Spinal cord (tissue), 10 donors: ENCODE measurements at places on chromosomes 2 and 18.

DNA sequence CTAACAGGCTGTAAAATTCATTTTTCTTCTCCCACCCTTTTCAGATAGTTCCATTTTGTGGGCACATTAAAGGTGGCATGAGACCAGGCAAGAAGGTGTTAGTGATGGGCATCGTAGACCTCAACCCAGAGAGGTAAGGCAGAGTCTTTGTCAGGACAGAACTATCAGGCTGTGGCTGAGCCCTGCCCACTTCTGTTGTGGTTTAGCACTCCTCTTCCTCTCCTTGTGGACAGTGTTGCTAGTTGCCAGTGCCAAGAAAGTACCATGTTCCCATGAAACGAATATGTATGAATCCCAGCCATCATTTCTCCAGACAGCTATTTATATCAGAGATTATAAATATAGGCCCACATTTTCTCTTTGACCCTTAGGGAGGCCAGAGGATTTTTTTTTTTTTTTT, 1.6 kb downstream of the LGALSL start:
- no peak for DNase-seq

DNA sequence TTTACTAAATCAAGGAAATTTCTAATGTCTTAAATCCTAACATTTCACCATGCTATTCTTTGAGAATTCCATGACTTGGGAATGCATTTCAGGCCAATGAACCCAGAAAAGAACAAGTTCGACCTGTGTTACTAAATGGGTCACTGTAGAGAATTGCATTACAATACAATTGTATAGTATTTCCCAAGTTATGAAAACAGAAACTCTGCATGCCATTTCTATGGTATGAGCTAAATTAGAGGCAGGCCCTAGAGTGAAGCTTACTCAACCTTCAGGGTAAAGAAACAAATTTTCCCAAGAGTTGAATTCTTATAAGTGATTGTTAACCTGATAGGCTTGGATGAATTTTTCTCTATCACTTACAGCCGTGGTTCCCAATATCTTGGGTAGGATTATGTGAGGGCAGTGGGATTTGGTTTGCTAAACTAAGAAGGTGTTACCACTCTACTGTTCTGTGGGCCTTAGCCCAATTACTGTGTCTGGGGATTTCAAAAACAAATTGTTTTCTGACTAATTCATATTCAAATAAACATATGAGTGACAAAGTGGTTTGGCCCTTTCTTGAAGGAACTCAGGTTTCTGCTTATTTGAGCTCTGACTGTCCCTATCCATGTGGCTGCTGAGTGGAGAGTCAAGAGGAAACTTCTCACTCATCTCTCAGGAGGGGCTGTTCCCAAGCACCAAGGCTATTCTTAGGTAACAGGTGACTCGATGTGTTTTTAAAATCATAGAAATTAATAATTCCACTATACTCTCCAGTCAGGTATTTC, 11.2 kb upstream of the SERPINB7 start:
- no peak for DNase-seq

- no peak for DNase-seq
These were observed 27.0 kb downstream of the SKA1 start for GRCh38 chr18:50401888-50402287.

DNA sequence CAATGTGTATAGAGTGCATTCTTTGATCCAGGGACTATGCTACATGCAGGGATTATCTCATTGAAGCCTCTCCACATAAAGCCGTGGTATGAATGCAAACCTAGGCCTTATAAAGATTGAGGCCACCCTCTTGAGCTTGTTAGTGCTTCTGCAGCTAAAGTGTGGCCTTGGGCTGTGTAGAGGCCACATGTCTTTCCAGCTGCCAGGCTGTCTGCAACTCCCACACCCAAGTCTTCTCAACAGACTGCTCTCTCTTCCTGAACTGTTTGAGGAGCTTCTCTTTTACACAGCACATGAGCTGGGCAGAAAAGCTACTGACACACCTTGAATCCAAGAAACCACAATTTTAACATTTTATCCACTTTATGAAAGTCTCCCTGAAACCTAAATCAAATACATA, 119.2 kb upstream of the MEX3C start:
- DNase-seq: no peak

- DNase-seq: no peak
These were observed 61.0 kb upstream of the SERPINE2 start for GRCh38 chr2:224099861-224100643.

DNA sequence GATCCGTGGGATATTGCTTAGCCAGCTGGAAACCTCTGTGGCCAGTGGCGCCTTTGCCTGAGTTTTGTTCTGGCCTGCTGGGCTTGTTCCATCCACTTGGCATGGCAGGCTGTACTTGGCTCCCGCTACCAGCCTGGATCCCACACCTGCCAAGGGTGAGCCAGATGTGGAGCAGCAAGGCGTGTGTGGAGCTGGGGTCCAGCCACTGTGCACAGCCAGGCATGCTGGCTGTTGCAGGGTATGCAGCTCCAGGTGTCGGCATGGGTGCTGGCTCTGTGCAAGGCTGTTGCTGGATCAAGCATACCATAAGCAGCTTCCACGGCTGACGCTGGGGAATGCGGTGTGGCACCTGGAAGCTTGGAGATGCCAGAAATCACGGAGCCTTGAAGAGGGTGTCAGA, 34.5 kb downstream of the PTPN4 start:
- no peak for DNase-seq

GRCh38 chr2:46257476-46257875, 39.7 kb upstream of the EPAS1 start:
- DNase-seq: no peak

DNA sequence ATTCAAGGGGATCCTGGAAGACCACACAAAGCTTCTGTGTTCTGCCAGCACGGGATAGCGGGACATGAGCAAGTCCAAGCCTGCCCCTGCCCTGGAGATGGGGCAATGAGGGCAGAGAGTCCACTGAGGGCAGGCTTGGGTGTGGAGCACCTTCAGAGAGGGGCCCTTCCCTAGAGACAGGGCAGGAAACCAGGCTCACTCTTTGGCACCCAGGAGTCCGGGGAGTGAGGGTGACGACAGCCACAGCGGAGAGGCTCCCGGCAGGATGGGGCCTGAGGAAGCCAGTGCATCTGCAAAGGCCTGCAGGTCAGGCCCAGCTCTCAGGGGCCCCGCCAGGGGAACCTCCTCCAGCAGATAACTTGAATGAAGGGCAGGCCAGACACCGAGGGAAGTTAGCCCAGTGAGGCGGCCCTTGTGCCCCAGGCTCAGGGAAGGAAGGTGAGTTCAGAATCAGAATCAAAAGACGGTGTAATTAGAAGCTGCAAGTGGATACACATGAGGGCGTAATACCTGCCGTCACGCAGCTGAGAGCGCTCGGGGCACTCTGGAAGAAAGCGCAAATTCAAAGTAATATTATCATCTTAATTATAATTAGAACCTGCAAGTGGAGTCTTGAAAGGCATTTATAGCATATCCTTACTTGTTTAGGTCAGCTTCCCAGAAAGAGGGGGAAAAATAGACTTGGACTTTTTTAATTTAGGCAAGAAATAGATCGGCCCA, 142.6 kb upstream of the LGALSL start:
- DNase-seq: no peak

DNA sequence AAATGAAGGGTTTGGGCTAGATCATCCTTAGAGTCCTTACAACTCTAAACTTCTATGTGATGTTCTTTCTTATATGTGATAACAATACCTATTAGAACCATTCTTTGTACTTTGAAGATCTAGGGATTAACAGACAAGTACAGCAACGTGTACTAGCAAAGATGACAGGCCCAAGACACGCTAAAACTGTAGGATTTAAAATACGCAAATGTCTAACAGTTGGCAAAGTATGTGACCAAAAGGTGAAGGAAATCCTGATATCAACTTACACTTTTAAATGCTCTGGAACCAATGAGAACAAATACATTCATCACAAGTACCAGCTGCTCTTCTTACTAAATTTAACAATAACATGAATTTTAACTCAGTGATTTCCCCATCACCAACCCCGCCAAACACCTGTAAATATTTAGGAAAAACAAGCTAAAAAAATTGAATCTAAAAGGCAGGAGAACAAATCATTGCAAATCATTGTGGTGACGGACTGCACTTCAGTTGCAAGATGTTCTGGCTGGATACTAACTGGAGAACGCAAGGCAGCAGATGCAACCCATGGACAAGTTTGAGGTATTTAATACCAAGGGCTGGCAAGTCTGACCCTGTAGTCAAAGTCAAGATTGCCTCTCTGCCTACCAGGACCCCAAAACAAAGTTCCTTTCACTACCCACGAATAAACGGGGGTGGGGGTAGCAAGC, 1.4 kb downstream of the ANKRD44 start:
- no peak for DNase-seq

DNA sequence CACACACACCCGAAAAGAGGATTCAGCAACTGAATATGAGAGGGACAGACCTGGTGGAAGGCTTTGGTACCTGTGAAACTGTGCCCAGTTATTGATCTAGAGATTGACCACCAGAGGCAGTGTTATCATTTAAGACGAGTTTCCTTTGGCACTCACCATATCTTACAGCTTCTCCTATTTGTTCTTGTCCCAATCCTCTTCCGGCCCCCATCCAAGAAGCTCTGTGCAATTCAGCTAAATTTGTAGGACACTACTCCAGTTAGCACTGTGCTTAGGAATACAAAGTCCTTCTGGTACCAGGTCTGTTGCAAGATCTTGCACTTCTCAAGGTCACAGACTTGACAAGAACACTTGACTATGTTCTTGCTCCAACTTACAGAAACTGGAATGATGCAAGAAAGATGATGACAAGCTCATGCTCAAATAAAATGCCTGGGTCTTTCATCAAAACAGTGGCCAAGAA, 177.7 kb downstream of the TMEM247 start:
- no peak for DNase-seq

GRCh38 chr18:3151399-3152264, 68.1 kb downstream of the MYOM1 start:
- DNase-seq: peak; percentile 59

GRCh38 chr2:35228584-35228983, 1127.0 kb upstream of the CRIM1 start:
- no peak for DNase-seq

DNA sequence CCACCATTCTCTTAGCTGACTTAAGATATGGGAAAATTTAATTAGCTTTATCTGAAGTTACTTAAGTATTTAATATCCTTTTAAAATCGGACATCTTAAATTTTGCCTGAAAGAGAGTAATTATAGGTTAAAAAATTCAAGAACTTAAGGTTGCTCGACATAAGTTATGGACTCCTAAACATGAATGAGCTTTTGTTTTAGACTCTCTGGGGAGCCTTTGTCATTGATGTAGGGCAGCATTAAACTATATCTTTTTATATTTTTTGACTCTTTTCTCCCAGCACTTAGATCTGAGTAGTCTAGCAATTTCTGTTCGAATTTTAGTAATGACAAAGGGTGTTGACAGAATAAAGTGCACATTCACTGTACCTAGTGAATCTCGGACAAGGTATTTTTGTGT, 4.7 kb downstream of the PHLPP1 start:
- DNase-seq: no peak

- no peak for DNase-seq
These were observed 101.5 kb downstream of the VAPA start for GRCh38 chr18:10015288-10015701.

GRCh38 chr2:157932480-157933159, 56.5 kb upstream of the ACVR1 start:
- DNase-seq: peak; percentile 9

GRCh38 chr2:28457237-28457636, 38.6 kb upstream of the PLB1 start:
- DNase-seq: no peak

DNA sequence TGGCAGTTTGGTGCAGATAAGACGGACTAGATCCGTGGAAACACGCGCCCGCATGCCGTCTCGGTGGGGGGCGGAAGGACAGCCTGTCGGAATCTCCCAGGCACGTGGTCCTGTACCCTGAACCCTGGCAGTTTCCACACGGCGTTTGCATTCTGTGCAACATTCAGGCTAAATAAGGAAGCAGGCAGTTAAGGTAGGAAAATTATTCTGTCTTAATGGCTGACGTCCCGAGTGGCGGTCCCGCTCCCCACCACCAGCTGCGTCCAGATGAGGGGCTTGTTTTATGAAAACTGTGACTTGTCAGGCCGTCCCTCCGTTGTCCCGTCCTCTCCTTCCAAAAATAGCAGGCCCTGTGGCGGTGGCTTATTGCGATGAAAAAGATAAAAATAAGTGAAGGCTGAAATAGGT, 120.2 kb downstream of the NFATC1 start:
- no peak for DNase-seq

- DNase-seq: no peak
These were observed 161.6 kb upstream of the CCDC68 start for GRCh38 chr18:55120896-55121295.

- no peak for DNase-seq
These were observed 29.0 kb downstream of the LGALSL start for GRCh38 chr2:64482765-64483504.

- no peak for DNase-seq
These were observed 73.6 kb upstream of the IGFBP5 start for GRCh38 chr2:216768908-216769411.

DNA sequence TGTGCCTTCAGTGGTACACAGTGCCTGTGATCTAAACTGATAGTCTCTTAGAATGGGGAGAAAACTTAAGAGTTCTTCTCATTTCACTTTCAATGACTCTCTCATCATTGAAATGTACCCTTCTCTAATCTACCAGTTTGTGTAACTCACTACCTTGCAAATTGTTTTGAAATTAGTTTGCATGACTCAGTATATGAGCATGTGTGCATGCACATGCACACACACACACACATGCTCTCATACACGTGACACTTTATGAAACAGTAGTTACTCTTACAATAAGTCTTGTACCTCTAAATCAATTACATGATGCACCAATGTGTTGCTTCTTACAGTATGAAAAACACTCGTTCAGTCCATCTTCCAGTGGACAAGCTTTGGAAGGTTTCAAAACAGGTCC, 10.6 kb downstream of the LYPD6B start:
- DNase-seq: no peak
